ENCODE measurements at places on chromosomes 6 and 20. TPM values are rescaled to one million over a fixed set of nuclear protein-coding genes. Genes with fewer than 3 reads are reported as not detected.

Gene SUMO4
- polyA plus RNA-seq, result not detected

GRCh38 chr6:14277405-14277930 is 159.9 kb downstream of the CD83 start:
- no peak for DNase-seq

Gene GSTA3
- not detected for polyA plus RNA-seq

Gene FAM83C
- polyA plus RNA-seq, result not detected

DNA sequence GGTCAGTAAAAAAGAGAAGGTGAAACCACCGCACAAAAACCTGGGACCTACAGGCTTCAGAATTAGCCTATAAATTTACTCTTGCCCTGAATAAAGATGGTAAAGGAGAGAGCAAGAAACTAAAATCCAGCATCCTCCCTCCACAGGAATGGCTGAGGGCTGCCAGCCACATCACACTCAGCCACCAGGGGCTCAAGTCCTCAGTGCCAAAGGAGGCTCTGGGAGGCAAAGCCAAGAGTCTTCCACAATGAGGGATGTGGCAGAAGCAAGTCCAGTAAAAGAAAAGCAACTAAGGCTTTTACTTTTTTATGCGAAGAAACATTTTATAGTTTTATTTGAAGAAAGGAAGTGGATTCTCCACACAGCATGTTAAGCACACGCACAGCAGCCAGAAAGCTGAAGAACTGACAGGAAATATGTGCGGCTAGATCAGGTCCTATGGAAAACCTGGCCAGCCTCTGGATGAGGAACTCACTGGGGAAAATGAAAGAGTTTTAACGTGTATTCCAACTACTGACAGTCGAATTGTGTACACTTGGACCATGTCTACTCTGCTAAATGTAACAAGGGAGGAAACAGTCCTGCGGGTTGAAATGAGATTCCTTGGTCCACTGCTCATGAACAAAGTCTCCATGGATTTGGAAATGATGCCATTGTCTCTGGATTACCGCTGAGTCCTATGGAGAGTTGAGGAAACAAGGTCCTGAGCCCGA is 219.4 kb upstream of the SSTR4 start:
- DNase-seq, result peak; percentile 49

Gene C20orf141
- polyA plus RNA-seq, result not detected

DNA sequence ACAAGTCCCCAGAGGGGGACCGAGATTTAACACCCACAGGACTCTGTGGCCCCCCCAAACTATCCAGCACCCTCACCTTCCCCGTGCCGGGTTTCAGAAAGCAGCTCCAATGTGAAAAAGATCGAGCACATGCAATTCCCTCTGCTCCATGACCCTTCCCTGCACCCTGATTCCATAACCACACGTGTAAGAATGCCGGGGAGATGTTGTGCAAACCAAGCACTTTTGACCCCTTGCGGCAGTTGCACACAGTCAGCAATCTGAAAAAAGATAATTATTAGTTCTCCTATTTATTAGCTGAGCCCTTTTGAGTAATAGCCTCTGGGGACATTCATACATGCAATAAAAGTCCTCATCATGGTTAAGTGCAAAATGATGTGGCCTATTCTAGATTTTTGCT is 13.0 kb downstream of the FOXQ1 start:
- DNase-seq, result no peak

- DNase-seq, result no peak
Observed at GRCh38 chr6:2938632-2939083, 32.7 kb downstream of the SERPINB6 start.
